ENCODE measurements at places on chromosomes 3 and 15. TPM values are rescaled to one million over a fixed set of nuclear protein-coding genes. Genes with fewer than 3 reads are reported as not detected.

SLCO2A1 gene
- 20.1 TPM for polyA plus RNA-seq

GXYLT2 gene
- 12.9 TPM for polyA plus RNA-seq

- DNase-seq, result no peak
Measured at GRCh38 chr3:46143951-46144473, 64.1 kb downstream of the CCR1 start.

- no peak for DNase-seq
Measured at GRCh38 chr15:60009124-60009960, 5.2 kb downstream of the FOXB1 start.
